ENCODE measurements at places on chromosomes 5 and 9.

DNA sequence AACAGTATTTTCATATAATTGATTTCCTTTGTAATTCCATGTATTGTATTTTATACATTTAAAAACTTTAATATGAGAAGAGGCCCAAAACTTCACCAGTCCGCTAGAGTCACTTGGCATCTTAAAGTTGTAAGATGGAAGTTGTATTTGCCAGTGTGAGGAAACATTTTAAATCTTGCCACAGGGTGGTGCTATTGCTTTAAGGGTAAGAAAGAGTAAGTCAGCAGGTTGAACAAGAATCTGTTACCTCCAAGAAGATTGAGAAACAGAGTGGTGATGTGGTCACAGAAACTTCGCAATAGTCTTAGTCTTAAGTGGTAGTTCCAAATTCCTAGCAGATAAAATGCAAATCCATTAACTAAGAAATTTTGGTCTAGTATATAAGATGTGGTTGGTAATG is 39.8 kb upstream of the RANBP6 start:
- DNase-seq, result peak; percentile 79

DNA sequence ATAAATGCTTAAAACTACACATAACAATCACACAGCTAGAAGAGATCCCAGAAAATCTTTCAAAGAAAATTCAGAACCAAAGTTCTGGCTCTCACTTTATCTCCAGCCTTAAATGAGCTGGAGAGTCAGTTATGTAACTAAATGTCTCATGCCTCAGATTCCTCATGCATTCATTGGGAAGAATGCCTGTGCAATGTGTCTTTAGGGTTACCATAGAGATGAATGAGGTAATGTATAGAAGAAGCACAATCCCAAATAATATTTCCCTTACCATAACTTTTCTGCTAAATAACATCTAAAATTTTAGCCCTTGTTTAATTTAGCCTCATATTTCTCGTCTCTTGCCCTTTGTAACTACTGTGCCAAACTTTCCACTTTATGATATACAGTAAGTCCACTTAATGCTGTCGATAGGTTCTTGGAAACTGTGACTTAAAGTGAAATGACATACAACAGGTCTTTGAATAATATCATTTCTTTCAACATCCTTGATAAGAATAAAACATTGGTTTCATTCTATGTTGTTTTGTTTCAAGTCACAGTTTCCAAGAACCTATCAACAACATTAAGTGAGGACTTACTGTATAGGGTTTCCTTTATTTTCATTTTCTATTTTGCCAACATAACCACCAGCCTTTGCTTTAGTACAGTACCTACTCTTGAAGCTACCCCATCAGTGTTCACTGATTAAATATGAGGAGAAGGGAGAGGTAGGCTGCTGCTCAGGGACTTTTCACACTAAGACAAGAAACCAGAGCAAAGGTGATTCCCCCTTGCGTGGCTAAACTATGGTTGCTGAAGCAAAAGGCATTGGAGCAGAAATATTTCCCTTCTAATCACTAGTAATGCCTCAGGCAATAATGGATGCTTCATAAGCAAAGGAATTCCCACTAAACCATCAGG is 295.7 kb upstream of the PTGER4 start:
- DNase-seq, result no peak

DNA sequence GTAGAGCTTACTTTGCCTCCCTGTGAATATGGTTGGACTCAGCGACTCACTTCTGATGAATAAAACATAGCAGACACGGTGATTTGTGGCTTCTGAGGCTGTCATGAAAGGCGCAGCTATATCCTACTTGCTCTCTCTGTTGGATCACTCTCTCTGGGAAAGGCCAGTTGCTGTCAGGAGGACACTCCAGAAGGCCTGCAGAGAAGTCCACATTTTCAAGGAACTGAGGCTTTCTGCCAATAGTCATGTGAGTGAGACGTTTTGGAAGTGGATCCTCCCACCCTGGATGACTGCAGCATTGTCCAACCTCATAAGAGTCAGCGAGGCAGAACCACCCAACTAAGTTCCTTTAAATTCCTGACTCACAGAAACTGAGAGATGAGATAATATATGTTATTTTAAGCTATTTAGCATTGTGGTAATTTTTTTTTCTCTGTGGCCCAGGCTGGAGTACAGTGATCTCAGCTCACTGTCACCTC is 156.0 kb upstream of the MAST4 start:
- DNase-seq, result no peak

- DNase-seq, result no peak
These were observed 35.0 kb downstream of the ARL15 start for GRCh38 chr5:54275361-54275760.

DNA sequence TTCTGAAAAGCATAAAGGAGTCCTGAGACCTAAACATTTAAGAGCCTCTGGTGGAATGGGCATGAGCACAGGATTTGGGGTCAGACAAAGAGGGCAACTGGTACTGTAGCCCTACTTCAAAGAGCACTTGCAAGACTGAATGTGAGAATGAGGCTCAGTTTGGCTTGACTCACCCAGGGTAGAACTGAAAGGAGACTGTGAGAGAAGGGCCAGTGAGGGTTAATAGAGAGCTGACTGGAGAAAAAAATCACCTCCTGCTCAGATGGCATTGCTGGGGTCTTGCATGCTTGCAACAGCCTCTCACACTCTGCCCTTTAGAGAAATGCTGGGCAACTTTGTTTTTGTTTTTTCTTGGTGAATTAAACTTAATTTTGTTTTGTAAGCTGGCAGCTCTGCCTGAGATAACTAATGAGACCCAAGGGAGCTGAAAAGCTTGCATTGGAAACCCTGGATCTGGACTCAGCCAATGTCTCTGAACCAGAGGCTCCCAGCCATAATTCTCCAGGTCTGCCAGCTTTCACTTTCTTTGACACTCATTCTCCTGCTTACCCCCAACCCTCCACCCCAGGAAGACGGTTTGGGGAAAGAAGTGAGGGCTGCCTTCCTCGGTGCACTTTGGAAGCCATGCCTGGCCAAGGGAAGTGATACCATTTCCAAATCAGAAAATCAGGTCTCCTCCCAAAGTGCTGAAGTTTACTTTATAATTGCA is 161.1 kb upstream of the PANK3 start:
- no peak for DNase-seq

GRCh38 chr9:82031538-82032280 is 43.1 kb downstream of the SPATA31D1 start:
- DNase-seq, result no peak

- peak; percentile 88 for DNase-seq
These were observed 8.7 kb upstream of the TRPC7 start for GRCh38 chr5:136374003-136374402.

All from NCI-H524 (cell line).